ENCODE measurements at places on chromosomes 11 and 22.

DNA sequence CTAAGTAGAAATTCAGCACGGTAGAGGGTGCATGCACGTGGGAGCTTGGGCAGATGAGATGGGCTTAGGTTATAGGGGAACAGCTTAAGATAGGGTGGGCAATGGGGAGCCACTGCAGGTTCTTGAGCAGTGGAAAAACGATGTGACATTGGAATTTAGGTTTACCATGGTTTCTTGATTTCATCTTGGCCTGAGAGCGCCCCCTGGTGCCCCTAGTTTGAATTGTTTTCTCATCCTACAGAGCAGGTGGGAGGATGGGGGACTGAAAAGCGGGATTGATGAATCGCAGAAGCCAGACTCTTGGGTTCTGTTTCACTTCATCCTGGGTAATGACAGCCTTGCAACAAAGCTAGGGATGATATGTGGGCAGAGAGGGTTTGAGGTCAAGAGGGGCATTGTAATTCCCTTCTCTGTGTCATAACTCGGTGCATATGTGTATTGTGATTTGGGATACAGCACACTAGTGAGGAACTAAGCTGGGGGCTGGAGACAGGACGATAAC, 6.7 kb upstream of the MCAM start:
- peak; percentile 54 for DNase-seq

DNA sequence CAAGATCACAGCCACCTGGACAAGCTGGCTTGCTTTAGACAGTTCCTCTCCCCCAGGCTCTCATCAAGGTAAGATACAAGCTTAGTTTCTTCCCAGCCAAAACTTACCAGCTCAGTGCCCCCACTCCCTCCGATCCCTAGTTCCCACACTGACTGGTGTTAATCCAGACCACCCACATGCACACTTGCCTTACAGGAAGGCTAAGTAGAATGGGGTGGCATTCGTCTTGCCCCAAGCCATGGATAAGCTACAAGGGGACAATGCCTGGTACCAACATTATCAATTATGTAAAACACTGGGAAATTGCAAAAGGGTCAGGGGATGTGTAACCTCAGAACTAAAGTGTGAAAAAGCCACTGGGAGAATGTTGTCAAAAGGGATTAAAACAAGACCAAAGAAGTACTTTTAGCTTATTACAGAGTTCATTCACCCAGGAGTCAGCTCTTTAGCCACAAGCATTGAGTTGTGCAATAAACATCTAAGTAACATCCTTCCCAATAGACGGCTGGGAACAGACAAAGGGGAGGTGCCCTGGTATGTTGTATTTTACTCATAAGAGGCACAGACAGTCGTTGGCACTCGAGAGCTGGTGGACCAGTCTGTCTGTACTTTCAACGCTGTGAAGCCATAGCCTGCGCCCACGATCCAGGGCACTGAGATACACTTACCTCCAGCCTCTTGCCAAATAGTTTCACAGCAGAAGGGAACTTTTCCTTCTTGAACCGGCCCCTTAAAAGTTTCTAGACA, 1.1 kb downstream of the DHCR7 start:
- peak; percentile 24 for DNase-seq

DNA sequence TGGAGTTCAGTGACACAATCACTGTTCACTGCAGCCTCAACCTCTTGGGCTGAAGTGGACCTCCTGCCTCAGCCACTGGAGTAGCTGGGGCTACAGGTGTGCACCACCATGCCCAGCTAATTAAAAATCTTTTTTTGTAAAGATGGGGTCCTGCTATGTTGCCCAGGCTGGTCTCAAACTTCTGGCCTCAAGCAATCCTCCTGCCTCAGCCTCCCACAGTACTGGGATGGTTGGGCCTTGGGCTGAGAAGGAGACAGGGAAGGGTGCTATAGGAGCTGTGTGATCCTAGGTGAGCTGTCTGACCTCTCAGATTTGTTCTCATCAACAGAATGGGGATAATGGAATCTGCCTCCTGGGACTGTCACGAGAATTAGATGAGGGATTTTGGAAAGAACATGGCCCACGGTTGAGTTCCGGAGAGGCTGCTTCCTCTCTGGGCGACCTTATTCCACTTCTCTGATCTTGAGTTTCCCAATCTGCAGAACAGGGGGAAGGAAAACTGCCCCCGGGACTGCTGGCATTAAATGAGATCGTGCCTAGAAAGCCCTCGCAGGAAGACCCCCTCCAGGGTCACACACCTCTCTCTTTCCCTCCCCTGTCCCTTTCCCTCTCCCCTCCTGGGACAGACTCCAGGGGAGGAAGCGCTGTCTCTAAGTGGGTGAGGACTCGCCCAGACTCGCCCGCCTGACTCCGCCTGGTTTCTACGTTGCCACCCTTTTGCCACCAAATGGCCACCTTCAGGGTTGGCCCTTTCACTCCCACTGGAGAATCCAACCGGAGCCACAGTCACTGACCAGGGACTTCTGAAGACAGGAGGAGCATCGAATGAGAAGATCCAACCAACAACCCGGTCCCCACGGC, 50.1 kb downstream of the MCM5 start:
- peak; percentile 3 for DNase-seq

DNA sequence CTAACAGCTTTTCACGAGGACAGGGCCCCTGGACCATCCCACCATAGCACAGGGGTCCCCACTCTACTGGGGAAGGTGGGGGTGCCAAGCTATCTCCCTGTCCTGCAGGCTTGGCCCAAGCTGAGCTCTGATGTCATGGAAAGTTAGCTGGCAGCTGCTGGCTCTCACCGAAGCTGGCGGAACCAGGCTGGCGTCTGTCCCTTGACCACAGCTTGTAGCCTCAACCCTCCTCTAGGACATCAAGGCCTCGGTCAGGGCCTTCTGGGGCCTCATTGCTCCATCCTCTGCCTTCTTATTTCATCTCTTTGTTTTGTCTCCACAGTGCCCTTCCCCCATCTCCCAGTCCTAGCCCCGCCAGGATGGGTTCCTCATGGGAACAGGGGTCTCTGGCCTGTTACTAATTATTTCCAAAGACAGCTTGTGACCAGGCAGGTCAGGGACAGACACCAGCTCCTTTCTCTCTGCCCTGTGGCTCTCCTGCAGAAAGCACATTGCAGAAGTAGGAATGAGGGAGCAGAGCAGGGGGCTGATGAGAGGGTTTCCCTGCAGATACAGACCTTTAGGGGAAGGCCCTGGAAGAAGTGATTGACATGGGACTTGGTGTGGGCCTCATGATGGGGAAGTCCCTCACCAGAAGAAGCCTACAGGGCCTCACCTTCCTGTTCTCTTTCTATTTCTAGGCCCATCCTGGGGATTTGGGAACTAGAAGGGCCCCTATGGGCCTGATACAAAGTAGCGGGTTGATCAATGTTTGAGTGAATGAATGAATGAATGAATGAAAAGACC, 97.5 kb upstream of the ALX4 start:
- DNase-seq: no peak

GRCh38 chr11:14275076-14275475, 83.9 kb downstream of the RRAS2 start:
- no peak for DNase-seq

GRCh38 chr22:20147237-20147988, 3.4 kb downstream of the CCDC188 start:
- DNase-seq: no peak

- no peak for DNase-seq
These were observed 1293.0 kb upstream of the TENM4 start for GRCh38 chr11:80733790-80734189.

DNA sequence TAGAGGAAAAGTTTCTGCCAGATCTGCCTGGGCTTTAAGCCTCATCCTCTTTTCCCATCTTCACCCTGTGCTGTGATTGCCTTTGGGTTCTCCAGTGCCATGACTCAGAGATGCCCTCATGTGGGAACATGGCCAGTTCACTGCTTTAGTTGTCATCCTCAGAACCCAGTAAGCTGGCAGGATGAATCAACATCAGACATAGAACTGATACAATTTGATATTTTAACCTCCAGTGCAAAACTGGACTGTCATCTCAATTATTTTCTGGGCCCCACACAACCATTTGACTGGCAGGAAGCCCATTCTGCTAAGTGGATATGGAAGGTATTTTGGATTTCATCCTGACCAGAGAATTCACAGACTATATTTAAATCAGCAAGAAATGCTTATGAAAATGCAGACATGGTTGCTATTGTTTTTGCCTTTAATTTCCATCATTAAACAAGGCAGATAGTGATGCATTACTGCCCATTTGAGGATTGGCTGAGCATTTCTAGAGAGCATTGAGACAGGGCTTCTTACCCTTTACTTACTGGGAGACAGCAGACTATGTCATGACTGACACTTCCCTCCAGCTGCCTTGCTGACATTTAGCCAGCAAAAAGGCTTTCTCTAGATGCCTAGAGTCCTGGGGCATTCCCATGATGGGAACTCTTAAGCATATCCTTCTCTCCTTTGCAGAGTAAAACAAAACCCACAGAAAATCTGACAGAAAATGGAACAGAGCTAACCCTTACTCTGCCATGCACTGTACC, 327.1 kb upstream of the MTNR1B start:
- DNase-seq: no peak

DNA sequence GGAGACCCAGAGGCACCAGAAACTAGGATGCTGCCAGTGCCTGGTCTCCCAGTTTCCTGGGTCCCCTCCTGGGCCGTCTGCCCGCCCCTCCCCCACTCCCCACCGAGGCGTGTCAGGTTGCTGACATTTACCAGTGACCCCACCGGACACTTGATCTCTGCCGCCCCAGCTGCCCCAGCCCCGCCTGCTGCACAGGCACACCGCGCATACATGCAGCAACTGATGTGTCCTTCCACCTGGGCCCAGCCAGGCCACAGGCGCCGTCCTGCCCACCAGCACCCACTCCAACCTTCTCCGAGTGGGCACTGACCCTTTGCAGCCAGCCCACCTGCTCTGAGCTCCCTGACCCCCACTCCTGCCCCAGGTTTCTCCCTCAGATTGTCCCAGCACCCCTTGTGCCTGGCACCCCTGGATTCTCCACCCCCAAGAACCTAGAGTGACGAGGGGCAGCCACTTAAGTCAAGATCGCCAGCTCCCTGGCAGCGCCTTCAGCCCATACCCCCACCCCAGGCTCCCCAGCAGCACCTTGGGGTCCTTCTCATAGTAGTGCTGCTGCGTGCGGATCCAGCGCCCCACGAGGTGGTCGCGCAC, 548 bp downstream of the PYGM start:
- DNase-seq: no peak

DNA sequence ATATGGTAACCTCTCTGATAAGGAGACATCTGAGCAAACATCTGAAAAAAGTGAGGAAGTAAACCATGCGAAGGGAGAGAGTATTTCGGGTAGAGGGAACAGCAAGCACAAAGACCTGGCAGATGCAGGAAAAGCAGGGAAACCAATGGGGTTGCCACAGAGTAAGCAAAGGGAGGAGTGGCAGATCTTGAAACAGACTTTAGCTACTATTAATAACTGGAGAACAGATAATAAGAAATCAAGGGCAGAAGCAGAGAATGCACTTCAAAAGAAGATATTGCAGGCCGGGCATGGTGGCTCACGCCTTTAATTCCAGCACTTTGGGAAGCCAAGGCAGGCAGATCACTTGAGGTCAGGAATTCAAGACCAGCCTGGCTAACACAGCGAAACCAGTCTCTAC, 18.1 kb downstream of the MRTFA start:
- DNase-seq: no peak

- DNase-seq: no peak
These were observed 744.7 kb downstream of the KCNA4 start for GRCh38 chr11:29272019-29272654.

- DNase-seq: no peak
These were observed 18.0 kb downstream of the PAAF1 start for GRCh38 chr11:73894725-73895335.

- no peak for DNase-seq
These were observed 139.4 kb downstream of the PAX6 start for GRCh38 chr11:31671681-31672080.

DNA sequence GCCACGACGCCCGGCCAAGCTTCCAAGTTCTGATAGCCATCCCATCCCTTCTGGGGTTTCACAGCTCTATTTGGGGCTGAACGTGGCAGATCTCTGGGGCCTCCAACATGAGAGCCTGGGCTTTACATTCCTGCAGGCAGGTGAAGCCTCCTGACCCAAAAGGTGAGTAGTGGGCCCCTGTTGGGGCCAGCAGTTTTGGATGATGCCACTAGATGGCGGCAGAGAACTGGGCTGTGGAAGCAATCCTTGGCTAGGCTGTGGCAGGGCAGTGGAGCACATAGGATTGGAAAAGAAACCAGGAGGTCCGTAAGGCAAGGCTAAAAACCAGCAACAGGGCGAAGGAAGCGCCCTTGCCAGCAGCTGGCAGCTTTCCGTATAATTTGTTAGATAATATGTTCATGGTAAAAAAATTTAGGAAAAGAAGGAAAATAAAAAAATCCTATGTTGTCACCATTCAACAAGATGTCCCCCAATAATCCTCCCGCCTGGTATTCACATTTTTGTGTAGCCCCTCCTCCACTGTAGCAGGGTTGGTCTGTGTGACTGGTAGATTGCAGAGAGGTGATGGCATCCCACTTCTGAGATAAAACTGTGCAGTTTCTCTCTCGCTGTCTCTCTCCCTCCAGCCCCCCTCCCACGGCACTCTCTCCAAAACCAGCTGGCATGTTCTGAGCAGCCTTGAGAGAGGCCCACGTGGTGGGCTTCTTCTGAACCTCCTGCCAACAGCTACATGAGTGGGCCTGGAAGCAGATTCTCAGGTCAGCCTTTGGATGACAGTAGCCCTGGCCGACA, 43.6 kb upstream of the OR4B1 start:
- DNase-seq: peak; percentile 69

DNA sequence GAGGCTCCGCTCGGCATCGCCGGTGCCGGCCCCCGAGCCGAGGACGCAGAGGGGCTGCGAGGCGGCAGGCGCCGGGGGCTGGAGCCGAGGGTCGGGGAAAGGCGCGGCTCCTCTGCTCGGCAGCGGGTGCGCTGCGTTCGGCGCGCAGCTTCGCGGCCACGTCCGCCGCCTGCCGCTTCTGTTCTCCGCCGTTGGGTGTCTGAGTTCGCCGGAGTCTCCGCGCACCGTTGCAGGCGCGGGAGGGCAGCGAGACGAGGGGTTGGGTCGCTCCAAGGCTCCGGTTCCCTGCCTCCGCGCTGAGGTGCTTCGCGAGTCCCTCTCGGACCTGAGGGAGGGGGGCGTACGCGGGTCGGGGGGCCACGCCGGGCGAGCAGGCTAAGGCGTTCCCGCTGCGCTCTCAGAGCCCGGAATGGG, 347 bp downstream of the MN1 start:
- peak; percentile 4 for DNase-seq

DNA sequence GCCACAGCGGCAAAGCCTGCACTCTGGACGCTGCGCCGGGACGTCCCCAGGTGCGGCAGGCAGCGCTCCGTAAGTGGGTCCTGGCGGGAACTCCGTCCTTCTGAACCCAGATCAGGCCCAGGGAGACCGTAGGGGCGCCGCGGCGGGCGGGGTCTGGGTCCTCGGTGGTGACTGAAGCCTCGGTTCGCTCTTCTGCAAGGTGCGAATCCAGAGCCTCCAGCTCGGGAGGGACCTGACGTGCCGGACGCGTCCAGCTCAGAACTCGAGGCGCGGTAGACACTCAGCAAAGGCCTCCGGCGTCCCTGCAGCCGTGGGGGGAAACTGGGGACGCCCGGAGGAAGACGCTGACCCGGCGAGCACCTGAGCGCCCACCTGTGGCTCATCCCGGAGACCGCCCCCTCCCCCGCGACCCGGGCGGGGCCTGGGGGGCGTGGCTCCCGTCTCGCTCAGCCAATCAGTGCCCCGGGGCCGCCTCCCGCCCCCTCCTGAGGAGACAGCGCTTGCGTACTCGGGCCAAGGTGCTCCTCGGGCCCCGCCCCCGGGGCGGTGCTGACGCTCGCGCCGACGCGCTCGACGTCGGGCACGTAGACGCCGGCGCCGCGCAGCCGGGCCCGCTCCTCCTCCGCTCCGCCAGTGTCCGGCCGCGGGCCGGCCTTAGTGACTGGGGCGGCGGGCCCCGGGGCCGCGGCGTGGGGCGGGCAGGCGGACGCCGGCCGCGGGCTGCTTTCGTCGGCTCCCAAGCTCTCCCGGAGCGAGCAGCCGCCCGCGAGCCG, at the start of gene PPFIA1:
PPFIA1 (plus strand) TSS at position 587 of the 773 bp plus-strand sequence. CDS start 1,483 bp downstream, outside the sequence.
- DNase-seq: peak; percentile 98

GRCh38 chr11:70433966-70434812, 35.9 kb downstream of the CTTN start:
- no peak for DNase-seq
